ENCODE measurements at places on chromosomes 13 and 19. TPM values are rescaled to one million over a fixed set of nuclear protein-coding genes. Genes with fewer than 3 reads are reported as not detected.

The TMEM238 gene
- total RNA-seq, result 0.97 TPM

DNA sequence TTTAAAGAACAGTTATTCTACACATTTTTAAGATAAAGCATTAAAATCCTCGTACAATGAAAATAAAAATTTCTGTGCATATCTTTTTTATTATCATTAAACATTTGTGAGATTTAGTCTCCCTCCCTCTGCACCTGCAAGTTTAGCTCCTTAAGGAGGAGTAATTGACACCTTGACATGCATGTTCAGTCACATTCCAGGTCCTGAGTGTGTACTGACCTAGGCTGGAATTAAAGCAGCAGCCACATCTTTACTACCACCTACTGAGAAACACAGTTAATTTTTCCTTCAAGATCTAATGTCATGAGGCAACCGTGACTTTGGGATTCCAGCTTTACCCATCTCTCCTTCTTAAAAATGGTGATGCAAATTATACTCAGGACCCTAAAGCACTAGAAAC lies 123.1 kb upstream of the FREM2 start:
- DNase-seq, result no peak

DNA sequence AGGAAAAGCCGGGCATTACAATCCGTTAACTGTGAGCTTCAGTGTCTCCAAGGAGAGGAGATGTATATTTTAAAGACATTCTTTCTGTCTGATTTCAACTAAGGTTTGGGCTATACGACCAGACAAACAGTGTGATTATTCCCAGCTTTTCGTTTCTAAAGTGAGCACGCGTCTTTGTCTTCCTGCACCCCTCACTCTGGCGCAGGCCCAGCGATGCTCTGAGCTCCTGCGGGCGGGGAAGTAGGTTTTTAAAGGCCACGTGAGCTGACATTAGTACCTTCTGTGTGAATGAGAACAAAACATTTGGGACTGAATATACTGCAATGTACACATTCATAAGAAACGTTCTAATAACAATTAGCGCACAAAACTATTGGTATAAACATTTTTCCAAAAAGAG lies 15.3 kb upstream of the RANBP3 start:
- no peak for DNase-seq

DNA sequence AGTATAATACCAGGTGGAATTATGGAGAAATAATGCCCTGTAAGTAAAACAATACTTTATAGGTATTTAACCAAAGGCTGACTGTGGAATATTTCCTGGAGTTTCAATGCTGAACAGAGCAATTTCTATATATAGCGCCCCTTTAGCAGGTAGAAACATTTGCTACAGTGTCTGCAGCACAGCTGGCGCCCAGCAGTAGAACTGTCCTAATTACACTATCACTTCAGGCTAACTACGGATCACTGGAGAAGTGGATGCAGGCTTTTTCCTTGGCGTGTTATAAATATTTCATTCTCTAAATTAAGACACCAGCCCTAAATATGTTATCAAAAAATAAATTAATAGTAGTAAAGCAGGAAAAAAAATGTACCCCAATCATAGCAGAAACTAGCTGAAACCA lies 3.1 kb downstream of the SHISA2 start:
- no peak for DNase-seq
